ENCODE measurements at places on chromosomes 12 and 14.
A peak's percentile ranks its signal among the peaks of the same experiment; 100 is the strongest.

DNA sequence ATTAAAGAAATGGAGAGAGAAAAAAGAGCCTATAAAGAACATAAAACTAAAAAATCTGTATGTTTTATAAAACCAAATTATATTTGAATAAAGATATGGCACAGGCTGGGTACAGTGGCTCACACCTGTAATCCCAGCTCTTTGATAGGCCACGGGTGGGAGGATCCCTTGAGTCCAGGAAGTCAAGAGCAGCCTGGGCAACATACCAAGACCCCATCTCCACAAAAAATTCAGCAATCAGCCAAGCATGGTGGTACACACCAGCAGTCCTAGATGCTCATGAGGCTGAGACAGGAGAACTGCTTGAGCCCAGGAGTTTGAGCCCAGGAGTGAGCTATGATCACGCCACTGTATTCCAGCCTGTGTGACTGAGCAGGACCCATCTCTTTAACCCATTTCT, 74.9 kb downstream of the EPS8 start:
- no peaks in the 10 kb centered on the region for H3K36me3 ChIP-seq
- no peak overlapping the region for H3K4me3 ChIP-seq
- peaks cover 6% of the 10 kb centered on the region for H3K4me1 ChIP-seq
- peaks cover 11% of the 10 kb centered on the region for H3K27me3 ChIP-seq

DNA sequence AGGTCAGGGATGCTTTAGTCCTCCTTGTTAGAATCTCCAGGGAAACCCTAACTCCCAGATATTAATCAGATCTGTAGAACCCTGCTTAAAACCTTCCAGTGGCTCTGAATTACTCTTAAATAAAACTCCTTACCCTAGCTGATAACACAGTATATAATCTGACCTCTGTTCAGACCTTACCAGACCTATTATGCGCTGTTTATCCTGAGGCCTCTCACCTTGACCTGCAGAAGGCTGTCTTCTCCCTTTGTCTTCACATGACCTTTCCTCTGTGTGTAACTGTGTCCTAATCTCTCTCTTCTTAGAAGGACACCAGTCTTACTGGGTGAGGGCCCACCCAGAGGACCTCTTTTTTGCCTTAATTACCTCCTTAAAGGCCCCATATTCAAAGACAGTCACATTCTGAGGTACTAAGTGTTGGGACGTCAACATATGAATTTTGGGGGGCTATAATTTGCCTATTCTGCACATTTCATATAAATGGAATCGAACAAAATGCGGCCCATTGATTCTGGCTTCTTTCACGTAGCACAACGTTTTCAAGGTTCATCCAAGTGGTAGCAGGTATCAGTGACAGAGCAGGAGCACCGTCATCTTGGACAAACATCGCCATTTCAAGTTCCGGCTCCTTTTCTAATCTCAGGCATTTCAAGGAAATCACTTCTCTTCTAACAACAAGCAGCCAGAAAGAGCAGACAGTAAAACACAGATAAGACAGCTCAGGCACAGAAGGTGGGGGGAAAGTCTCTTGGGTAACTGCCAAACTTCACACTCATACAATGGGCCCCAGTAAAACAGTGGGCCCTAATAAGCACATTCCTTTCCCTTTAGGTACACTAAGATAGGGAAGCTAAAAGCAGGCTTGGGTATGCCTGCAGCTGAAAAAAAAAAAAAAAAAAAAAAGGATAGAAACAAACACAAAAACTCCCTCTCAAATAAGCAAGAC, 200.2 kb upstream of the NUDT4 start:
- DNase-seq = no peak
- H3K4me3 ChIP-seq = no peak overlapping the region
- peaks cover 2% of the 10 kb centered on the region for H3K4me1 ChIP-seq
- H3K27me3 ChIP-seq = no peaks in the 10 kb centered on the region
- H3K27ac ChIP-seq = no peak overlapping the region

DNA sequence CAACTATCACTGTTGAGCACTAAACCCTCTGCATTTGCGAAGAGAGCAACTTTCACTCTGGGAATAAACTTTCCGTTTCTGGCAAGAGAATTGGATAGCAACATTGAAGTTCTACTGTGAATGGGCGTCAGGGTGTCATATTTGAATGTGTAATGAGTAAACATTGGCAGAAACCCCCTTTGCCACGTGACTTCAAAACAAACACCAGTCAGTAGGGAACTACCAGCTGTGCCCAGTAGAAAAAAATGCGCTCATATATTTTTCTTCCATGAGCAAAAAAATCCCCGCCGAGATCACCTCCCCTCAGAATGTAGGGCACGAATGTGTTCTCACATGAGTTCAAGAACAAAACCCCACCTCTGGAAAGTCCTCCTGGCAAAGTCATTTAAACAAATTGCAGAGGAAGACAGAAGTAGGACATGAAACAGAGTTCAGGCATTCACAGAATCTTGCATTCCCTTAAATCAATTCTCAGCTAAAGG, 80.6 kb downstream of the BTG1 start:
- H3K36me3 ChIP-seq = peaks cover 11% of the 10 kb centered on the region
- no peak overlapping the region for H3K4me3 ChIP-seq
- no peak for DNase-seq
- H3K27ac ChIP-seq = peak overlapping the region; percentile 54

- H3K4me1 ChIP-seq = no peaks in the 10 kb centered on the region
- H3K4me3 ChIP-seq = no peak overlapping the region
- no peak for DNase-seq
- H3K27ac ChIP-seq = no peak overlapping the region
- H3K36me3 ChIP-seq = no peaks in the 10 kb centered on the region
Observed at GRCh38 chr12:132461526-132461925, 28.4 kb upstream of the FBRSL1 start.

GRCh38 chr12:20629414-20630156, 65.5 kb upstream of the SLCO1C1 start:
- no peaks in the 10 kb centered on the region for H3K4me1 ChIP-seq
- no peaks in the 10 kb centered on the region for H3K27me3 ChIP-seq
- DNase-seq = no peak
- no peak overlapping the region for H3K27ac ChIP-seq
- no peaks in the 10 kb centered on the region for H3K36me3 ChIP-seq
- no peak overlapping the region for H3K4me3 ChIP-seq

GRCh38 chr14:27222671-27223070, 624.8 kb upstream of the NOVA1 start:
- H3K27ac ChIP-seq = no peak overlapping the region
- no peak overlapping the region for H3K4me3 ChIP-seq
- H3K36me3 ChIP-seq = no peaks in the 10 kb centered on the region
- H3K27me3 ChIP-seq = no peaks in the 10 kb centered on the region
- no peaks in the 10 kb centered on the region for H3K4me1 ChIP-seq

GRCh38 chr12:104058802-104059201, 5.5 kb upstream of the HCFC2 start:
- H3K4me3 ChIP-seq = no peak overlapping the region
- no peak for DNase-seq
- peaks cover 8% of the 10 kb centered on the region for H3K4me1 ChIP-seq
- no peak overlapping the region for H3K27ac ChIP-seq
- H3K36me3 ChIP-seq = no peaks in the 10 kb centered on the region
- H3K27me3 ChIP-seq = peaks cover 52% of the 10 kb centered on the region

DNA sequence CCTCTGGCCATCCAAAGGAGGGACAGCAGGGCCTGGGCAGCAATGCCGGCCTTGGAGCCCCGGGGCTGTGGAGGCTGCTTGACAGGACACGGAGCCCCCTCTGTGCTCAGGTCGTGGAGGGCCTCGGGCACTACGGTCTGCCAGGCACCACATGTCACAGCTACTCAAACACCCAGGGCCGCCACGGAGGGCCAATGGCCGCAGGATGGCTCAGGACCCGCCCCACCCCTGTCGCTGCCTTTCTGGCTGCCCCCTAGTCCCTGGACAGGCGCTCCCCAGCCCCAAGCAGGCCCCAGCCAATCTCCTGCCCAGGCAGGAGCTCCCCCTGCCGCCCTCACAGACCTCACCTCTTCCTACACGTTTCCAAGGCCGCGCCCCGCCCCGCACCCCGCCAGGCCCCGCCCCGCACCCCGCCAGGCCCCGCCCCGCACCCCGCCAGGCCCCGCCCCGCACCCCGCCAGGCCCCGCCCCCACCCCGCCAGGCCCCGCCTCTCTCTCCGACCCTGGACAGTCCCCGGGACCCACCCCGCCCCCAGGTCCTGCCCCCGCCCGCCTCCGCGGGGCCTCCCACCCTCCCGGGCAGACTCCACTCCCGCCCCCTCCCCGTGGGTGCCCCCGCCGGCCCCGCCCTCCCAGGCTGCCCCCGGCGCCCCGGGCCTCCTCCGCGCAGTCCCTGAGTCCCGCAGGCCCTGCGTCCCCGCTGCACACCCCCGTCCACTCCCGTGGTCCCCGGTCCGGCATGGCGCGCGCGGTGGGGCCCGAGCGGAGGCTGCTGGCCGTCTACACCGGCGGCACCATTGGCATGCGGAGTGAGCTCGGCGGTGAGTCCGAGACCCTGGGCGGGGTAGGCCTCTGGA, at the start of gene ASPG:
TSS of gene ASPG (plus strand) at position 669 of the 857 bp plus-strand sequence. CDS start at position 740, 71 bp downstream.
- H3K27me3 ChIP-seq = no peaks in the 10 kb centered on the region
- no peak within 1 kb of the TSS for H3K4me3 ChIP-seq
- no peak for DNase-seq
- H3K4me1 ChIP-seq = no peaks in the 10 kb centered on the region

DNA sequence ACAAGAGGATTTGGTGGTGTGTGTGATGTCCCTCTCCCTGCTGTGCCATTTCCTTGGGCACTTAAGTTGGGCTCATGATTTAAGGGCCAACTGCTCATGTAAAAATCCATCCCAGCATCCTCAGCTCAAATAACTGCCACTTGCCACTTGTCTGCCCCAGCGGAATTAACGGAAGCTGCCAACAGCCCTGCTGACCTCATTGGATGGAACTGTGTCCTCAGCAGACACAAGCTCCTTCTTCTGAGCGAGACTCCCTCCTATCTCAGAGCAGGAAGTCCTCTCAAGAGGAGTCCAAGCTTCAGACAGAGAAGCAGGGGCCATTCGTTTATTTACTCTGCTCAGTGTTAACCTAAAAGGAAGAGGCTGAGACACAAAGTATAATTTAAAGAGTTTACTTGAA, 29.6 kb upstream of the PRMT8 start:
- no peak for DNase-seq
- H3K4me3 ChIP-seq = no peak overlapping the region
- no peaks in the 10 kb centered on the region for H3K36me3 ChIP-seq
- H3K4me1 ChIP-seq = no peaks in the 10 kb centered on the region
- no peak overlapping the region for H3K27ac ChIP-seq

GRCh38 chr14:41608681-41609390, 2.2 kb downstream of the LRFN5 start:
- no peak overlapping the region for H3K4me3 ChIP-seq
- peaks cover 65% of the 10 kb centered on the region for H3K27me3 ChIP-seq
- no peak overlapping the region for H3K27ac ChIP-seq
- H3K36me3 ChIP-seq = no peaks in the 10 kb centered on the region
- no peak for DNase-seq
- peaks cover 12% of the 10 kb centered on the region for H3K4me1 ChIP-seq

GRCh38 chr12:14950421-14950820, 11.0 kb downstream of the ARHGDIB start:
- peaks cover 76% of the 10 kb centered on the region for H3K4me1 ChIP-seq
- DNase-seq = no peak
- H3K4me3 ChIP-seq = peak overlapping the region; percentile 73

GRCh38 chr12:113135178-113136127, at the start of gene RASAL1:
Gene RASAL1 (minus strand): TSS chr12:113135761. CDS start chr12:113135462, 299 bp downstream.
- H3K4me3 ChIP-seq = peak within 1 kb of the TSS; percentile 77
- H3K27ac ChIP-seq = peak within 1 kb of the TSS; percentile 85
- no peaks in the 10 kb centered on the region for H3K27me3 ChIP-seq

Measured in activated T-helper 2 cell treated with anti-CD3 and anti-CD28 coated beads, Interferon-gamma antibody, Interleukin-2, Interleukin-4, amounts not matched to agents 10 μg/mL and 5 μg/mL and 100 μg/mL, durations not matched to agents 14 hours and 24 hours and 36 hours (primary cell).